ENCODE measurements at places on chromosomes 12 and 14.

DNA sequence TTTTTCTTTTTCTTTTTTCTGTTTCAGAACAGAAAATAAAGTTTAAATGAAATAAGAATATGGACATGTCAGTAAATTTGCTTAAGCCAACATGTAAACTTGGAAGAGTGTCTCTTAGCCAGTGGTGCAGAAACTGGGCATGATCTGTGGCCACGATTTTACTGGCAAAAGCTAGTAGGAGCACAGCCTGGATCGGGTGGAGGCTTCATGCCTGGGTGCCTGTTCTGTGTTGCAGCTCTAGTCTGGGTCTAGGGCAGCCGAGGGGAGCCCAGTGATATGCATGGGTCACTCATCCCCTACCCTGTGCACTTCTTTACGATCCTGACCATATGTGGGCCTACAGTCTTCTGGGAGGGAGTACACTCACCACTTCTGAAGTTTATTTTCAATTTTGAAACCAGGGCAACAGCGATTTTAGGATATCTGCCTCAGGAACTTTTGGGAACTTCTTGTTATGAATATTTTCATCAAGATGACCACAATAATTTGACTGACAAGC lies 45.6 kb upstream of the SMCO2 start:
- DNase-seq, result no peak

- DNase-seq, result no peak
These were observed 89.3 kb upstream of the MED13L start for GRCh38 chr12:116366824-116367223.

DNA sequence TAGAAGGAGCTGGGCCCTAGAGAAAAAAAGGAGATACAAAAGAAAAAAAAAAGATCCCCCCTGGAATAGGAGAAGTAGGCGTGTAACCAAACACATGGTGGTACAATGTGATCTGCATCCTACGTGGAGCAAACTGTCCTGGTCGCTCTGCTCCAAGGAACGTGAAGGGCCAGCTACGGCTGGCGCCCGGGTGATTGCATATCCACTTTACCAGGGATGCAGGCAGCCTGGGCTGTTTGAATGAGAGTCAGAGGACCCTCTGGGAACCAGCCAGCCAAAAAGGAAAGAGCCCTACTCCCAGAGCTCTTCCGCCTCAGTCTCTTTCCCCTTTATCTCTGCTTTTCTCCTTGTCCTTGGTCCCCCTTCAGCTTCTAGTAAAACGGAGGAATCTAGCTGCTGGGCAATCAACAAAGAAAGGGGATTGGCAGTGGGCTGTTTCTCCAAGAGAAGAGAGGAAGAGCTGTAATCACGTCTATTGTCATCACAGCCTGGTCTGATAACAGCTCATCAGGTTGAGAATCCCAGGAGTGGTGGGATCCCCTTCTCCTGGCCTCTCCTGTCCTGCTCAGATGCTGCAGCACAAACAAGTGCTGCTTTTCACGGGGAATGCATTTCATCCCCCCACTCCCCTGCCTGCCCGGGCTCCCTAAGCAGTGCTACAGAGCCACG lies 156.0 kb downstream of the ADCK1 start:
- no peak for DNase-seq

DNA sequence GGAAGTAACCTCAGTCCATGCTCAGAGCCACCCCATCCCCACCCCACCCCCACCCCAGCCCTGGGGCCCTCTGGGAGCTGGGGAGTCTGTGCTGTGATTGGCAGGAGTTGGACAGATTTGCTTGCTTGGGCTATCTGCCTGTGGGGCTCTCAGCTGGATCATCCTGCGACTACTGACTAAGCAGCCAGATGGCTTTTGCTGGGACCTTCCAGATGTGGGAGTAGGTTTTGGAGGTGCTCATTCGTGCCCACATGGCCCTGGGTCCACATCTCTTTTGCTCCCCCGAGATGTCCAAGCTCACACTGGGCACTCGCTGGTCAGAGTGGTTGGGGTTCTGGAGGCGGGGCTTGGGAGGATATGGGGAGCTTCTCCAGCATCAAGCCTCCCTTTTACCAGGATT lies 138.9 kb downstream of the TSPAN9 start:
- no peak for DNase-seq

GRCh38 chr12:124906606-124907261 lies 7.7 kb downstream of the UBC start:
- DNase-seq, result peak; percentile 75

DNA sequence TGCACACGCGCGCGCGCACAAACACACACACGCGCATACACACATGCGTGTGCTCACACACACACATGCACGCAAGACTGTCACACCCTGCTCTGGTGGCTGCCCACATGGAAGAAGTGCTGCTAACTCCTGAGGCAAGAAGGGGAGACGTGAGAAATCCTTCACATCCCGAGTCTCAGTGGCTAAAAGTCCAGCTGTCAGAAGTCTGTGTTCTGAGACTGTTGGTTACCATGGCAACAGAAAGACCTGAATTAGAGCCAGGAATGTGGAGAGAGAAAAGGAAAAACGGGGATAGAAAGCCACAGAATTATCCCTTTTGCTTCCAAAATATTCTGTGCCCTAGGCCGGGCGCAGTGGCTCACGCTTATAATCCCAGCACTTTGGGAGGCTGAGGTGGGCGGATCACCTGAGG lies 71.2 kb downstream of the PPFIBP1 start:
- DNase-seq, result peak; percentile 50

DNA sequence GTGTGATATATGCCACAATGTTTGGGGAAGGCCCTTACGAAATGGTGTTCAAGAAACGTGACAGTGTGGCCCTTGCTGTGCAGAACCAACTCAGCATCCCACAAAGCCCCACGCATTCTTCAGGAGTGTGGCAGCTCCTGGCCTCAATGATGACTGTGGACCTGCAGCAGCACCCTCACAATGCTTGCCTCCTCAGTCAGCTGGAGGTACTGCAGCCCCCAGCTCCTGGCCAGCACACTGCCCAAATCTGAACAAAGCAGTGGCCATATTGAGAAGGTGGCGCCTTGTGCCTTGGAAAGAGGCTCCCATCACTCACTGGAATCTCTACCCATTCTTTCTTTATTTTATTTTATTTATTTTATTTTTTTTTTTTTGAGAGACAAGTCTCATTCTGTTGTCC lies 10.4 kb downstream of the POLE2 start:
- DNase-seq, result no peak

- no peak for DNase-seq
These were observed 93.5 kb downstream of the EP400 start for GRCh38 chr12:132043216-132043615.

GRCh38 chr12:44457465-44457864 lies 418.6 kb downstream of the NELL2 start:
- DNase-seq, result no peak

DNA sequence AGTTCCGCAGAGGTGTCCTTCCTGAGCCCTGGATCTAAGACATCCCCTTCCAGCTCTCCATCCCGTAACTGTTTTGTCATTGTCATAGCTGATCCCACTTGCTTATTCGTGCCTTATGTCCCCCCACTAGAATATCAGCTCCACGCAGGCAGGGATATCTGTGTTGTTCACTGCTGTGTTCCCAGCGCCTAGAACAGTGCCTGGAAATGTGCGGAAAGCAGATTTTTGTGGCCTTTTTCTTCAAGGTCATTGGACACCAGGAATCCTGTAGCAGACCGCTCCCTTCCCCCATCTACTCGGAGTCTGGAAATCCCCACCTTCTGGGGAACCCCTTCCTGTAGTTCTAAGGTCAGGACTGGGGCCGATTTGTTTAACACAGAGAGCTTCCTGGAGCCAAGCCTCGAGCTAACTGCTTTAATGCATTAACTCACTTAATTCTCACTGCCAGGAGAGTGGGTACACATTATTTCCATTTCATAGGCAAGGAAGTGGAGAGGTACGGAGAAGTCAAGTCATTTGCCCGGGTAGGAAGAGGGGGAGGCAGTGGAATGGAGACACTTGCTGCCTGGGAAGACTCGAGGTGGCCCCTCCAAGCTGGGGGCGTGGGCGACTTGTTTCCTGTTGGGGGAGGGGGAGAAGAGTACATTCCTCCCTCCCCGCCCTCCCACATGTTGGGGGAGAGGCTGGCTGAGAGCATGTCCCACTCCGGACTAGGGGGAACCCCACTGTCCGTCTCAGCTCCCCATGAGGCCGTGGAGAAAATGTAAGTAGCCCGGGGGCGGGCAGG lies 1.2 kb upstream of the SH2B3 start:
- no peak for DNase-seq

GRCh38 chr12:6235499-6235898 lies 35.3 kb downstream of the CD9 start:
- no peak for DNase-seq

GRCh38 chr12:76276499-76277151 lies 71.6 kb downstream of the BBS10 start:
- DNase-seq, result no peak

DNA sequence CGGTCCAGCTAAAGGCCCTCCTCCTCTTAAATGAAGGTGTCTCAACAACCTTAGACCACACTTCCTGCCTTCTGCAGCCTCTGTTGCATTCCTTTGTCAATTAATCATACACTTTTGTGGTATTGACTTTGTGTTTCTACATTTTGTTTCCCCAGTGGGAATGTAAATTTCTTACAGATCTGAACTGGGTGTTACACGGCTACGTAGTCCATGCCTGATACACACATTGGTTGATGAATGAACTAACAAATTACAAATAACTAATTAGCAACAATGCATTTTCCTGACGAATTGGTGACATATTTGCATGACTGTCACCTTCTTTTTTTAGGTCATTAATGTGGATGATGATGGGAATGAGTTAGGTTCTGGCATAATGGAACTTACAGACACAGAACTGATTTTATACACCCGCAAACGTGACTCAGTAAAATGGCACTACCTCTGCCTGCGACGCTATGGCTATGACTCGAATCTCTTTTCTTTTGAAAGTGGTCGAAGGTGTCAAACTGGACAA lies 15.2 kb upstream of the CCT2 start:
- no peak for DNase-seq

- no peak for DNase-seq
These were observed 104.5 kb downstream of the ETNK1 start for GRCh38 chr12:22729431-22729956.

DNA sequence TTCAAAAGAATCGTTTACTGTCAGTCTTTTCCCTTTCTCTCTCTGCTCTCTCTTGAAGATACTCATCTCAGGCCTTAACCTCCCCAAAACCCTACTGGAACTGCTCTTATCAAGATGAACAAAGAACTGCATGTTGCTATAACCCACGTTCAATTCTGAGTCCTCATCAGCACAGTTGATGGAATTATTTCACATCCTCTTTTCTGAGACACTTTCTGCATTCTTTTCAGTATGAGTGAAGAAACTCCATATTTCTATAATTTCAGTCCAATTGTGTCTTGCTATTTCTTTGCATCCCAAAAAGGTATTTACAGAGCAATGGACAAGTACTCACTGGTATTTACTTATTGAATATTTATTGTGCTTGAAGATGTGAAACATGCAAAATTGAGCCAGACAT lies 160.1 kb upstream of the CPNE8 start:
- no peak for DNase-seq

- DNase-seq, result no peak
These were observed 731.4 kb downstream of the GALC start for GRCh38 chr14:87261621-87262020.

DNA sequence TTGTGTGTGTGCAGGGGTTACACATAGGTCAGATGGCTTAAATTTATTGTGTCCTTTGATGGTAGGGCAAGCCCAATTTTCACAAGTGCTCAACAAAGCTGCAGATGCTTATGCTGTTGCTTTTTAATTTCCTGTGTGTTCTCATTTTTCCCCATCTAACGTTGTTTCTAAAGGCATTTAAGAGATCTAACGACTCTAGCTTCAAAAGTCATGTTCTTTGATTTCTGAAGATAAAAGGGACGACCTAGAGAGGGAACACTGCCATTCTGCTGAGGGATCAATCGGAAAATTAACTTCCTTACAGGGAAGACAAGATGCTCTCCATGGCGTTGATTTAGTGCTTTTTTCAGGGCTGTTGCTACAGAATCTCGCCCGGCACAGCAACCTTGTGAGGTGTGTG lies 79.0 kb upstream of the GNG2 start:
- DNase-seq, result no peak

GRCh38 chr12:50467439-50467838 lies 37.3 kb upstream of the DIP2B start:
- DNase-seq, result no peak

DNA sequence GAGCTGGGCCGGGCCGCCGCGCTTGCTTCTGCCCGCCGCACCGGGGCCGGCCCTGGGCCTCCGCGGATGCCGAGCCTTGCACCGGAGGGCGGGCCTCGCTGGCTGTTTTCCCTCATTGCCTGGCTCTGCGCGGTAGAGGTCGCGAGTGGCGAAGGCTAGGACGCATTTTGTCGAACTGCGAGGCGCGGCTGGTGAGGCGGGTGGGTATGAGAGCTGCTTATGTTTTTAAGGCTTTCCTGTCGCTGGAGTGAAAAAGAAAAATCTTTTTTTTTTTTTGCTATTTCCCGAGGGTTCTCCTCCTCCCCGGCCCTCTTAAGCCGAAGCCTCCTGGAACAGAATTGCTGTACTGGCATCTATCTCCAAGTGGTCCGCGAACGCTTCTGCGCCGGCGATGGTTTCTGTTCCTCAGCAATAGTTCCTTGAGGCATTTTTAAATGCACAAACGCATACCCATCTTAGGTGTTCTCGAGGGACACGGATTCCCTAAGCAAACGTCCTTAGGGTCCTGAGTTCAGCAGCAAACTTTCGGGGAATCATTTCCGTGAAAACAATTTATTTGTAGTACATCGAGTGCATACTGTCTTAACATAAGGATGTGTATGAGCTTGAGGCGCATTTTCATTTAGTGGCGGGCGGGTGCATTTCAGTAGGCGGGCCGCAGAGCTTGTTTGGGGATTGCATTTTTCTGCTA lies 631 bp downstream of the RESF1 start:
- DNase-seq, result peak; percentile 7

DNA sequence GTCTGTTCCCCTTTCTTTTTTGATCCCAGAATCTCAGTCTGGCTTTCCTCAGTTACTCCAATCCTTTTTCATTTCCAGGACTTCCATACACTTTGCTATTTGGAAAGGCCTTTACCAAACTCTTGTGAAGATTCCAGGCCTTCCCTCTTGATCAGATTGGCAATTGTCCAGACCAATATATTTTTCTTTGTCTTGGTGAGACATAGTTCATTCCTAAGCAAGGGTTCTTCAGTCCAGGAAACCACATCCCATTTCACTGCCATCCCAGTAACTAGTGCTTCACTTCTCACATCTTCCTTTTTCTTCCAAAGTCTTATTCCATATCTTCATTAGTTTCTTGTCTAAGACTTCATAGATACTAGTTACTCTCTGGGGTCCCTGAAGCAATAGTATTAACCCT lies 2.1 kb upstream of the PTPRQ start:
- peak; percentile 48 for DNase-seq

DNA sequence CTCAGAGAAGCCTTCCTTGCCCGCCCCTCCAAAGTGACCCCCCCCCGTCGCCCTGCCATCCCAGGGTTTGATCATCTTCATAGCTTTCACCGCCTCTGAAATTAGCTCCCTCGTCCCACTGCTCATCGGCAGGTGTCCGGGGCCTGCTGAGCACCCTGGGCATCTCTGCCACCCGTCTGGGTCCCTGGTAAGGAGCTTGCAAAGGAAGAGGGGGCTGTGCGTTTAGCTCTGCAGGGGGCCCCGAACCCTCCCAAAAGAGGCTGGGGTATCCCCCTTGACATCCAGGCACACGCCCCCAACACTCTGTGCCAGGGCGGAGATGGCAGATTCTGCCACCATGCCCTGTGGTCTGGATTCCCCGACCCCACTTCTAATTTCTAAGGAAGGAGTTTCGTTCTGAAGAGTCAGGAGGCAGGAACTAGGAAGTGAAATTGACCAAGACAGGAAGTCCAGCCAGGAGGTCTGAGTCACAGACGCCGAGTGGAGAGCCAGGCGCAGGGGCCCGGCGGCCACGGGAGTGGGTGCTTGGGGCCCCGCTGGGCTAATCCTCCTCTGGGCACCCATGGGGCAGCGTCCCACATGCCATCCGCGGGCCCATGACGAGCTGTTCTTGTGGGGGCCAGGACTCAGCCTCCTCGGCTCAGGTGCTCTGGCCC lies 95.7 kb downstream of the RFLNA start:
- no peak for DNase-seq

Data from AG09309 (cell line).